ENCODE measurements at places on chromosomes 13 and 19. TPM values are rescaled to one million over a fixed set of nuclear protein-coding genes. Genes with fewer than 3 reads are reported as not detected.

METTL21C gene
- total RNA-seq = not detected

KLHL1 gene
- not detected for total RNA-seq

GFY gene
- total RNA-seq = not detected

FBN3 gene
- total RNA-seq = not detected

ZIC2 gene
- total RNA-seq = not detected

PLVAP gene
- 0.14 TPM for total RNA-seq

DNA sequence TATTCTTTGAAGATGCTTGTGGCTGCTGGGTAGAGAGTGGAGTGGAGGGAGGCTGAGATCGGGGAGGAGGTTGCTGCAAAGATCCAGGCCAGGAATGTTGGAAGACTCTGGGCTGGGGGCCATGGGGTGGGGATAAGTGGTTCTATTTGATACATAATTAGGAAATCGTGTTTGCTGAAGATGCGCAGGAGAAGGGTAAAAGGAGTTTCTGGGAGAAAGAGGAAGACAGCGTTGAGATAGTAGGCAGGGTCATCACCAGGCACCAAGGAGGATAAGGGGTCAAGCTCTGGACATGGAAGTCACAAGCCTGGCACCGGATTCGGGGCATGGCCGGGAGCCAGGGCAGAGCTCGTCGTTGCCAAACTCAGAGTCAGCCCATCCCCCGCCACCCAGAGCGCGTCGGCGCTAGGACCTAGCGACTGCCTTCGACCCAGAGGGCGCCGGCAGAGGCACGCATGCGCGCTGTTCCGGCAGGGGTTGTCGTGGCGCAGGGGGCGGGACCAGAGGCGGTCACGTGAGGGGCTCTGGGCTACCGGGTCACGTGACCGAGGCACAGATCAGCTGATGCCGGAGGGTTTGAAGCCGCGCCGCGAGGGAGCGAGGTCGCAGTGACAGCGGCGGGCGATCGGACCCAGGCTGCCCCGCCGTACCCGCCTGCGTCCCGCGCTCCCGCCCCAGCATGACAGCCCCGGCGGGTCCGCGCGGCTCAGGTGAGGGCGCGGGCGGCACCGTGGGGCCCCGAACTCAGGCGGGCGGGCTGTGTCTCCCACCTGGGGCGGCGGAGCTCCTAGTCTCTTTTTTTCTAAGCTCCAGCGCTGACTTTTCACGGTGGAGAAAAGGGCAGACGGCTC lies at the start of gene MCOLN1:
Gene MCOLN1, plus strand, starts transcription at position 553 of the 851 bp plus-strand sequence. Its CDS starts 127 bp downstream, at position 680.
- DNase-seq = peak; percentile 100

- peak; percentile 79 for DNase-seq
Measured at GRCh38 chr19:45863840-45864628, at the start of gene FOXA3. TSS of gene FOXA3 (plus strand) at chr19:45864326. CDS start at chr19:45864457, 131 bp downstream.

GRCh38 chr19:8421484-8422461 lies 8.7 kb downstream of the MARCHF2 start:
- no peak for DNase-seq

DNA sequence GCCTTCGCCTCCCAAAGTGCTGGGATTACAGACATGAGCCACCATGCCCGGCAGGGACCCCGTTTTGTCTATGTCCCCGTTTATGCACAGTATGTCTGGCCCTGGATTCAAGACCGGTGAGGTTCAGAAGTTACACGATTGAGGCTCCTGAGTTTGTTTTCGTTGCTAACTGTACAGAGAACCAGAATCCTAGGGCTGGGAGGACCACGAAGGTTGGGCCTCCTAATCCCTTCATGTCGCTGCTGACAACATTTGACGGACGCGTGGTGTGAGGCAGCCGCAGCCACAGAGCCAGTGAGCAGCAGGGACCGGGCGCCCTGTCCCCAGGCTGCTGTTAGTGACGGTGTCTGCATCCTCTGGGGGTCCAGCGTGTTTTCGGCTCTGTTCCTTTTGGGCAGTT lies 91.4 kb downstream of the ATP11A start:
- no peak for DNase-seq

DNA sequence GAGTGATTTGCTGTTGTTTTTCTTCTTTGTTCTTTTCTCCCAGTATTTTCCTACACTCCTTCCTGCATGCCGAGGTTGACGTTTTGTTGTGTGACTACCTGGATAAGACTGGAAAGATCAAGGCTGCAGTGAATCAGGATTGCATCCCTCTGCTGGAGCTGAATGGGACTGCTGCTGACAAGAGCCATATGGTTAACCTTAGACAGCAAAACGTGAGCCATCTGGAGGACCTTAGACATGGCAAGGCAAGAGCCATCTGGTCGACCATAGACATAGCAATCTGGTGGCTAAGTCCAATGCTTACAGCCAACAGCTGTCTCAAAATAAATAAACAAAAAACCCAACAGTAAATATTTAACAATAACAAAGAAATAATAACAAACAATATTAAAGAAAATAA lies 42.6 kb upstream of the ZNF91 start:
- DNase-seq = no peak
